ENCODE measurements at places on chromosomes 7 and 10.

DNA sequence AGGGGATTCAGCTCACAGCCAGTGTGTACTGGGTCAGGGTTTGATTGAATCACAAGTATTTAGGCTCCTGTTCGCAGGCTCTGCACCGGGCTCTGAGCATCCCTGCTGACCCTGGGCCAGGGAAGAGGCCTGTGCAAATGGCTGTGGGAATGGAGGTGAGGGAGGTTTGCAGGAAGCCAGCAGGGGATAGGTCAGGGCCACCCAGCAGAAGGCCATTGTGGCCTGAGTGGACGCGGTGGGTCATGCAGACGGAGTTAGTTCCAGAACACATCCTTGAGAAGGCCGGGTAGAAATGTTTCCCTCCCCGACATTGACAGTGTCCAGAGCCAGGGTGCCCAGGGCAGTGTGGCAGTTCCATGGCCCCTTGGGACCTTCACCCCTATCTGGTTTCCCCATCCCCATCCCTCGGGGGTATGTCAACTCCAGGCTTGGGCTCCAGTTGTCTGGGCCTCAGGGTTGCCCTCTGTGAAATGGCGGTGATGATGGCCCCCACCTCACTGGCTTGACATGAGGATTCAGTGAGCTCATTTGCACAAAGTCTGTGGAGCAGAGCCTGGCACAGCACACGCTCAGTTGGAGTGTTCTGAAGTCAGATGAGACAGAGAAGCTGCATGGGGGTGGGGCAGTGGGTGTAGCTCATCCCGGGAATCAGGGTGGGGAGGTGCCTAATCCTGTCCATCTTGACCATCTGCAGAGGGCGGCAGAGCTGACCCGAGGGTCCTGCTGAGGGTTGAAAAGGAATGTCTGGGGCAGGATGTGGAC is 107.6 kb downstream of the ADCY1 start:
- no peak for DNase-seq

DNA sequence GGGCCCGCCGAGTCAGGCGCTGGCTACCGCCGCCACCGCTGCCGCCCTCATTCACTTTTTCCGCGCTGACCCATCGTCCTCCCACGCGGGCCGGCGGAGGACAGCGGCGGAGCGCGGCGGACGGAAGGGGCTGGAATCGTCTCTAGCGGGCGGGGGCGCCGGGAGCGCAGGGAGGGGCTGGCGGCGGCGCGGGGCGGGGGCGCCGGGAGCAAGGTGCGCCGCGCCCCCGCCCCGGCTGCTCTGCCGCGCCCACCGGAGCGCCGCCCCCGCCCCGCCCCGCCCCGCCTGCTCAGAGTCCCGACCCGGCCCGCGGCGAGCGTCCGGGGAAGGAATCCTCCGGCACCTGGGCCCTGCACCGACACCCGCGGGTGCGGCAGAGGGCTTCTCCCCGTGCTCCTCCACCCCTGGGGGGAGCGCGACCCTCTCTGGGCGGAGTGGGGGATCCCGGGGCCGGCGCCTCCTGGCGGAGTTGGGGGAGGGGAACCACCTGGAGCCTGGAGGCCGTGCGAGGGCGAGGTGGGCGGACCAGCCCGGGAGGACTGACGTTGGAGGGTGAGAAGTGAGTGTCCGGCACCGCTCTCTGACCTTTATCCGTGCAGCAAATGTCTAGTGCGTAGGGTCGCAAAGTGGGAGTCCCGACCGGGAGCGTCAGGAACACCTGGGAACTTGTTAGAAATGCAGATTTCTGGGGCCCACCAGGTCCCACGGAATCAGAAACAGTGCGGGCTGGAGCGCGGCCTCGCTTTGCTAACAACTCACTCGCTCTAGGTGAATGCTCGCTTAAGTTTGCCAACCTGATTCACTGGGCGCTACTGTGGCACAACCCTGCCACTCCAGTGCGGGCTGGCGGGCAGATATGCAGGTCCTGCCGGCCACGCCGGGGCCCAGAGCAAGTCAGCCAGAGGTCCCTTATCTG is at the start of gene COBL:
TSS of gene COBL (minus strand) at position 144 of the 916 bp plus-strand sequence. CDS start 176 bp downstream, outside the sequence.
- DNase-seq: no peak

GRCh38 chr7:126411032-126411820 is 841.5 kb downstream of the GRM8 start:
- no peak for DNase-seq

DNA sequence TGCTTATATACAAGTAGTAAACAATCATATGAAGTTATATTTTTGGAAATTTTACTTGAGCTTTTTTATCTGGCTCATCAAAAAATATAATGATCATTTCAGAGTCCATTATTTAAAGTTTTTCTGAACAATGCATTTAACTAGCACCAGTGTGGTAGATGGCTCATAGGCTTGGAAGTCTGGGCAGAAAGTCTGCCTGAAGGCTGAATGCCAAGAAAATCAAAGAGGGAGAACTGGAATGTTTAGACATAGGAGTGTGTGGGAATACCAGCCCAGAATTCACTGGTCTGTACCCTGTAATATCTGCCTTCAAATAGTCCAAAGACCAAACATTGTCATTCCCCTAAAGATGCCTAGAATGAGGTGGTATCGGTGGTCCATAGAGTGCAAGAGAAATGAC is 40.3 kb upstream of the ANK3 start:
- no peak for DNase-seq

GRCh38 chr7:141073173-141073640 is 657 bp upstream of the TMEM178B start:
- no peak for DNase-seq

- no peak for DNase-seq
Measured at GRCh38 chr10:29191674-29192073, 97.2 kb upstream of the LYZL1 start.

- no peak for DNase-seq
Measured at GRCh38 chr7:31500656-31501055, 13.2 kb upstream of the ITPRID1 start.
